ENCODE measurements at places on chromosomes 2 and 18.

GRCh38 chr2:225488743-225489142, 89.2 kb downstream of the NYAP2 start:
- no peak for DNase-seq

GRCh38 chr2:105617631-105618350, 126.9 kb upstream of the NCK2 start:
- DNase-seq = no peak

DNA sequence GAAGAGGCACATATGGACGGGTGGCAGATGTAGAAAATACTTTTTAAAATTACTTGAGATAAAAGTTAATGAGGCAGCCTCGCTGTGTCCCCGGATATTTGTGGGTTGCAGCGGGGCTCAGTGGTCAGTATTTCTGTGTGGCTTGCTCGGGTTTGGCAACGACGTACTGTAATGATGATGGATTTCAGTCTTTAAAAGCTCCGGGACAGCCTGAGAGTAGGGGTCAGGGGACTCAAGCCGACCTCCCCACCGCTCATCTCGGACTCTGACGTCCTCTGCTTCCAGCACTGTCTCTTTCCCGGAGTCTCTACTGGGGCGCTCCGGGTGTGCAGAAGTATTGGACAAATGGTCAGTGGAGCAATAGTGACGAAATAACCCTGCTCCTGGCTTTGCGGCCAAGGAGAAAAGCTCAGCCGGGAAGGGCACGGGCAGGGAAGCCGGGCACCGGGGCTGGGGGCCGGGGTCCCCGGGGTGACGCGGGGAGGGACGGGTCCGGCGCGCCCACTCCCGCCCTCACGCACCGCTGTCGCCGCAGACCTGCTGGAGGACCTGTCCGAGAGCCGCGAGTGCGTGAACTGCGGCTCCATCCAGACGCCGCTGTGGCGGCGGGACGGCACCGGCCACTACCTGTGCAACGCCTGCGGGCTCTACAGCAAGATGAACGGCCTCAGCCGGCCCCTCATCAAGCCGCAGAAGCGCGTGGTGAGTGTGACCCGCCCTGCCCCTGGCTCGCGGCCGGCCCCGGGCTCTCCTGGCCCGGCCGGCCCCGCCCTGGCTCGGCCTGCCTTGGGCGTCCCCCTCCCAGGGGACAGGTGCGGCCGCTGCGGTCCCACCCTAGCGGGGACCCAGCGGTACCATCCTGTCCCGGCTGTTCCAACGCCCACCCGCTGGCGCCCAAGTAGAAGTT, 7.3 kb downstream of the GATA6 start:
- DNase-seq = no peak

DNA sequence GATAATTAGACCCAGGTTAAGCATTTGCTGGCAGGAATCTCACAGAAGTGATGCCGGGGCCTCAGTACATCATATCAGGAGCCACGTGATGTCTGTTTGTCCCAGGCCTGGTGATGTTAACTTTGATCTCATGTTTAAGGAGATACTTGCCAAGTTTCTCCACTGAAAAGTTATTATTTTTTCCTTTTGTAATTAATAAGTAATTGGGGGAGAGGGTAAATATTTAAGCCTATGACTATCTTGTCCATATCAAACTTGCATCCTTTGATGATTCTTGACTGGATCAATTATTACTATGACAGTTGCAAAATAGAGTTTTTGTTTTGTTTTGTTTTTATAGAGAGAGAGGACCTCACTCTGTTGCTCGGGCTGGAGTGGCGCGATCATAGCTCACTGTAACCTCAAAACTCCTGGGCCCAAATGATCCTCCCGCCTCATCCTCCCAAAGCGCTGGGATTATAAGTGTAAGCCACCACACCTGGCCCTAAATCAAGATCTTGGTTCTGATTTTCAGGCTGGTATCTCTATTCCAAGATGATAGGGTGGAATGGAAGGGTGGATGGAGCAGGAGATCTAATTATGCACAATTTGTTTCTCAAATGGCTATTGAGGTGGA, 46.4 kb downstream of the SLC4A1AP start:
- no peak for DNase-seq

- no peak for DNase-seq
Measured at GRCh38 chr2:11618708-11619062, 51.3 kb downstream of the NTSR2 start.
